ENCODE measurements at places on chromosomes 4 and X. TPM values are rescaled to one million over a fixed set of nuclear protein-coding genes. Genes with fewer than 3 reads are reported as not detected.

- no peak for DNase-seq
Measured at GRCh38 chrX:103012945-103013344, 51.0 kb downstream of the BEX1 start.

The XAGE2 gene
- polyA plus RNA-seq, result 0.12 TPM

The PLRG1 gene
- 69.3 TPM for polyA plus RNA-seq

The PGRMC1 gene
- polyA plus RNA-seq, result 276 TPM

The KIF4A gene
- polyA plus RNA-seq, result 7.7 TPM

The TMPRSS11F gene
- polyA plus RNA-seq, result not detected

DNA sequence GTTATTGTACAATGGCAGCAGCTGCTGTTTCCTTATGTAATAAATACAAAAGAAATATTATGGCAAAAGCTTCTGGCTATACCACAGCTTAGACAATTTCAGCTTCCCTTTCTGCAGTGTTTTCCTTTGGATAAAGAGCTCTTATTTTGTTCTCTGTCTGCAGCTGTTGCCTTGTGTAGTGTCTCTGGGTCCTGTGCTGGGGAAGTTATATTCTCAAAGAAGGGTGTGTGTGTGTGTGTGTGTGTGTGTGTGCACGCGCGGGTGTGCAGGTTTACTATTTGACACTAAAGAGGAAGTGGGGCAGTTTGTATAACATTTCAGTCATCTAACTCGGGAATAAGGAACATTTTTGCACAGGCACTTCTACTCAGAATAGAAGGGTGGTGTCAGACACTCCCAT lies 83.6 kb downstream of the REPS2 start:
- DNase-seq, result no peak

DNA sequence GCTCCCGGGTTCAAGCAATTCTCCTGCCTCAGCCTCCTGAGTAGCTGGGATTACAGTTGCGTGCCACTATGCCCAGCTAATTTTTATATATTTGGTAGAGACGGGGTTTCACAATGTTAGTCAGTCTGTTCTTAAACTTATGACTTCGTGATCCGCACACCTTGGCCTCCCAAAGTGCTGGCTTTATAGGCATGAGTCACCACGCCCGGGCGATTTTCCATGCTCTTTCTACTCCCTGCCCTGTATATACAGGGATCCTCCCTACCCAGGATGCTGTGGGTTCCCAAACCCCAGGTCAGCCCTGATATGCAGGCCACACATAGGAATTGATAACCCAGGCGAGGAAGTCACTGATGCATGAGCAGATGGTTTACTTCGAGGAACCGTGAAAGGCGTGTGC lies 31.4 kb downstream of the SSX5 start:
- DNase-seq, result no peak

The SLC38A5 gene
- 66.3 TPM for polyA plus RNA-seq

DNA sequence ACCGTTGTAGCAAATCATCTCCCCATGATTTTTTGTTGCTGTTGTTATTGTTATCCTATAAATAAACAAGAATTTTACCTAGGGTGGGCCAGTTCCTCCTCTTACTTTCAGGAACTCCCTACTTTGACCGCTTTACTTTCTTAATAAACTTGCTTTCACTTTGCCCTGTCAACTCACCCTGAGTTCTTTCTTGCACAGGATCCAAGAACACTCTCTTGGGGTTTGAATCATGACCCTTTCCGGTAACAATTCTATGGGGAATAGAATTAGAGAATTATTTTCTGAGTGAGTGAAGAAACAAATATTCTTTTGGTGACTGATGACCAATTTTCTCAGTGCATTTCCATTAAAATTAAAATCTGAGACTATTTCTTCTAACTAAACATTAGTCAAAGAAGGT lies 584.0 kb upstream of the TENM3 start:
- DNase-seq, result no peak
